ENCODE measurements at places on chromosomes 7 and 10. TPM values are rescaled to one million over a fixed set of nuclear protein-coding genes. Genes with fewer than 3 reads are reported as not detected.

The ATOH7 gene
- total RNA-seq = not detected

The NPY gene
- not detected for total RNA-seq

The SCIN gene
- not detected for total RNA-seq

The MSS51 gene
- 29.4 TPM for total RNA-seq
